ENCODE measurements at places on chromosomes 4 and X.

DNA sequence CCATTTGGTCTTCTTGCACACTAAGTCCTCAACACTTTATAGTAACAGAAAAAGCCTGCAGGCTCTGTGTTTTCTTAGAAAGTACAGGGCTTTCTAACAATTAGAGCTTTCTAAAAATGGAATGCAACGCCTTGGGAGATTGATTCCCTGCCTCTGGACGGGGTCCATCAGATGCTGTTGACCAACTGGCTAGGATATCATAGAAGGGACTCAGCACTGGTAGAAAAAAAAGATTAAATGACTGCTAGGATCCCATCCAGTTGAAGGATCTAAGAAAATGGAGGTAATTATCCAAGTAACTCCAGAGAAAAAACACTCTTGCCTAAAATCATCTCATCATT is 39.5 kb downstream of the USP46 start:
- DNase-seq, result no peak

DNA sequence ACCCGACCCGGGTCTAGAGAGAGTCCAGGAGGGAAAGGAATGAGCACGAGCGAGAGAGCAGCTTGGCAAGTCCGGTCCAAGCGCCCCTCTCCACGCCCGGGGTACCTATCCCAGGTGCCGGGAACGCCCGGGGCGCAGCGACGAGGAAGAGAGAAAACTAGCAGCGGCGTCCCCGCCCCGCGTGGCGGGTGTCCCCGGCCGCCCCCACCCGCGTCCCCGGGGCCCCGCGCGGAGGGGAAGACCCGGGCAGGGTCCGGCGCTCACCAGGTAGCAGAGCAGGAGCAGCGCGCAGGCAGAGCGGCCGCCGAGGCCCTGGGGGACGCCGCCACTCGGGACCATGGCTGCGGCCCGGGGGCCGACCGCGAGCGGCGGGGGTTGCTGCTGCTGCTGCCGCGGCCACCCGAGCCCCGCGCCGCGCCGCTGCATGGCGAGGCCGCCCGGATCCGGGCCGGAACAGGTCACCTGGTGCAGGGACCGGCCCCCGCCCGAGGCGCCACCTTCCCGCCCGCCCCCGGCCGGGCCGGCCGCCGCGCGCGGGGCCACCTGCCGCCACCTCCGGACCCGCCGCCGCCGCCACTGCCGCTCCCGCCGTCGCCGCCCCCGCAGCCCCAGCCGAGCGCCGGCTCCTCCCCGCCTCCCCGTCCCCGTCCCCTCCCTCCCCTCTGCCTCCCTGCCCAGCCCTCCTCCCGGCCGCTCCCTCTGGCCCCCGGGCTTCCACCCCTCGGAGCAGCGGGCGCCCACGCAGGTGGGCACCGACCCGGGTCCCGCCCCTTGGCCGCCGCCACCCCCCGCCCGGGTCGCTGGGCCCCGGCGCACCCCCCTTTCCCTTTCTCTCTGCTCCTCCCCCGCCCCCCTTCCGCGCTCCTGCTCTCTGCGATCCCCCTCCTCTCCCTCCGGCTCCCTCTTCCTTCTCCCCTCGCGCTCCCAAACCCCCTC is at the start of gene SEL1L3:
TSS of gene SEL1L3 (minus strand) at position 578 of the 936 bp plus-strand sequence. CDS start at position 426, 152 bp downstream.
- DNase-seq, result no peak

DNA sequence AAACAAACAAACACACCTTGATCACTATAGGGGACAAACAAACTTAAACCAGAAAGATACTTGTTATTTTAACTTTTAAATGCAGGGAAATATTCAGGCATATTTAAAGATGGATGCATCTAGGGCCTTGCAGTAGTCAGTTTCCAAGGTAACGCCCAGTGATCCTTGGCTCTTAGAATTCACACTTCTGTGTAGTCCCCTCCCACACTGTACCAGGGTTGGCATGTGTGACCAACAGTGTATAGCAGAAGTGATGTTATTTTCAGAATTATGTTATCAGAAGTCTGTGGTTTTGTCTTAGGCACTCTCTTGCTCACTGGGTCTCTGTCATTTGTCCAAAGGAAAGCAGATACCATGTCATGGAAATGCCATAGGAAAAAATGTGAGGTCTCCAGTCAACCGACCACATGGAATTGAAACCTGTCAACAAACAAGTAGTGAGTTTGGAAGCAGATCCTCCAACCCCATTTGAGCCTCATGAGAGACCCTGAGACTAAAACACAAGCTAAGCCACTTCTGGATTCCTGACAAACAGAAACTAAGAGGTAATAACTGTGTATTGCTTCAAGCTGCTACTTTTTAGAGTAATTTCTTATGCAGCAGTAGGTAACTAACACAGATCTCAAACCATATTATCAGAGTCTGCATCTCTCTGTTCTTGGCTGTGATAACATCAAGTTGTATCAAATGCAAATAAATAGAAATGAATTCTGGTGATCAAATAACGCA is 670.3 kb downstream of the KCTD8 start:
- no peak for DNase-seq

DNA sequence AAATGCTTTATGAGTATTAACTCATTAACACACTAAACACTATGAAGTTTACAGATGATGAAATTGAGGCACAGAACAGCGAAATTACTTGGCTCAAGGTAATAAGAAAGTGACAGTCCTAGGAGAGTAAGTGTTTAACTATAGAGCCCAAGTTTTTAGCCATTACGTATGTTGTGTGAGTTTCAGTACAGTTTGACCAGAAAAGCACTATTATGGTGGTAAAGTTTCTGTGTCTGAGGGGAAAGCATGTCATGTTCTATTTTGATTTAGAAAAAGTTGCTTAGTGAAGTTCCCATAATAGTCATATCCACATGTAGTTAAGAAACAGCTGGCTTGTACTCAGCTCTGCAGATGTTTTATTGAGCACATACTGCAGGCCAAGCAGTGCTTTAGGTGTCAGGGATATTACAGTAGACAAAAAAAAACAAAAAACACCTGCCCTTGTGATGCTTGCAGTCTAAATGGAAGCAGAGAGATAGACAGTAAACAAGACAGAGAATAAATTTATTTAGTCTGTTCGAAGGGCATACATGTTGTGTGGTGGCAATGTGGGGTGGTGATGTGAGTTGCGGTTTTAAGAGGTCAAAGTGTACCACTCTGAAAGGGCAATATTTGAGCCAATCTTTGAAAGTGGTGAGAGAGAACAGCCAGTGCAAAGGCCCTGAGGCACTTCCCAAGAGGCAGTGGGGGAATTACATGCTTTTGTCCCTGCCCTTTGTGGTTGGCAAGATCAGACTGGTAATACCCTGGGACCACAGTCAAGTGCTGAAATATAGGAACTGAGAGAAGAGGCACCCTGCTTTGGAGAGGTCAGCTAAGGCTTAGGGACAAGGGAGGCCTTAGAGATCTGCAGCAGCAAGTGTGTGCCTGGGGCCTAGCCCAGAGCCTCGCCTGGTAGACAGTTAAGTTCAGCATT is 6.2 kb downstream of the TMEM131L start:
- no peak for DNase-seq

- no peak for DNase-seq
These were observed 4.0 kb downstream of the SRPX start for GRCh38 chrX:38216642-38217041.

DNA sequence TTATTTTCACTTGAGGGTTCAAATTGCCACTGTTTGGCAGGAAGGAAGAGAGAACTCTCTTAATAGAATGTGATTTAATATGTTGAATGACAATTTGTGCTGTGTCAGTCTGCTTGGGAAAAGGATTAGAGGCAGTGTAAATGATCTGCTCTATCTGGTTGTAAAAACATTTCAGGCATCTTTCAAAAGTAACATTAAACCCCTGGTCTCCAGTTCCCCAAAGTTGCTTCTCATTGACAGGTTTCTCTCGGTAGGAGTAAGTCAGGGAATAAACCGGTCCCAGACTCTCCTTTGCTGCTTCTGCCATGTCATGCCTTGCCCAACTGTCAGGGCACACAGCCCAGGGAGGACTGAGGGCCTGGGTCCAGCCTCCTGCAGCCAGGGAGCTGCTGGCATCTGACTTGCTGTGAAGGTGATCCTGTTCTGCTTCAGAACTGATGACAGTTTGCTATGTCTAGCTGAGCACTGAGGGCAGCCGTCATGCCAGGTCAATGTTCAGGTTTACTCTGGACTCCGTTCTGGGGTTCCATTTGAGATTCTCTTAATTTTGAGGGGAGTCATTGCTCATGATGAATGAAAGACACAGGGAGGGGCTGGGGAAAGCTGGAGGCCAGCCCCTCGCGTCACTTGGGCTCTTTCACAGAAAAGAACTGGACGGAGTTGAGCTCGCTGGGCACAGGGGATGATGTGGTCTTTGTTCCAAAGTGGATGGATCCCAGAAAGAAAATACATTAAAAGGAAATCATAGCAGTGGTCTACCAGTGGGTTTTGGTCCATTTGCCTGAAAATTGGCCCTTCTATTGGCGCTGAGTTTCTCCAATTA is 312.4 kb downstream of the ARHGAP10 start:
- DNase-seq, result no peak

GRCh38 chr4:47839259-47839658 is 1.4 kb upstream of the CORIN start:
- no peak for DNase-seq

Data from ureter (tissue), 1 donor.